ENCODE measurements at places on chromosomes 2 and 18.

GRCh38 chr2:120758181-120759144 lies 22.8 kb downstream of the GLI2 start:
- DNase-seq = no peak
- H3K36me3 ChIP-seq = no peaks in the 10 kb centered on the region
- H3K27ac ChIP-seq = no peak overlapping the region
- no peaks in the 10 kb centered on the region for H3K4me1 ChIP-seq
- H3K27me3 ChIP-seq = no peaks in the 10 kb centered on the region

GRCh38 chr2:52127527-52127926 lies 1095.6 kb upstream of the NRXN1 start:
- H3K4me3 ChIP-seq = no peak overlapping the region
- H3K4me1 ChIP-seq = no peaks in the 10 kb centered on the region
- H3K27ac ChIP-seq = no peak overlapping the region
- no peaks in the 10 kb centered on the region for H3K27me3 ChIP-seq
- H3K36me3 ChIP-seq = no peaks in the 10 kb centered on the region
- no peak for DNase-seq

DNA sequence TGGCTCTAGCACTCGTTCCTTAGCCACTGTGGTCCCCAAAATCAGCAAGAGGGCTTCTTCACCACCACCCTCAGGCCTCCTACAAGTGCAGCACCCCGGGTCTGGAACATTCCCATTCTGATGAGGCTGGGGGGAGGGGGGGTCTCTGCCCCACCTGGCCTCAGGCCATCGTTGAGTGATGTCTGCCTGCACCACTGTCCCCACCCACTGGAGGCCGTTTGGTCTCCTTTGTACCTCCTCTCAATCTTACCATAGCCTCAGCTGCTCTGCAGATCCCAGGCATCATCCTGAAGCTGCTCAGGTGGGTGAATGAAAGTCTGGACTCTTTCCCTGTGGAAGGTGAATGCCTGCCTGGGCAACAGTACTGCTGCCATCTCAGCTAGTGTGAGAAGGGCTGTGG lies 42.3 kb downstream of the WDR75 start:
- no peak overlapping the region for H3K27ac ChIP-seq
- H3K4me1 ChIP-seq = no peaks in the 10 kb centered on the region
- DNase-seq = no peak
- peaks cover 6% of the 10 kb centered on the region for H3K27me3 ChIP-seq
- H3K4me3 ChIP-seq = no peak overlapping the region

GRCh38 chr18:62500966-62501591 lies 21.7 kb upstream of the ZCCHC2 start:
- no peak for DNase-seq
- no peak overlapping the region for H3K27ac ChIP-seq
- H3K27me3 ChIP-seq = peaks cover 2% of the 10 kb centered on the region
- H3K36me3 ChIP-seq = peaks cover 5% of the 10 kb centered on the region

GRCh38 chr18:8356001-8356400 lies 253.2 kb upstream of the RAB12 start:
- no peak overlapping the region for H3K27ac ChIP-seq
- no peaks in the 10 kb centered on the region for H3K4me1 ChIP-seq
- no peaks in the 10 kb centered on the region for H3K36me3 ChIP-seq
- H3K27me3 ChIP-seq = peaks cover 2% of the 10 kb centered on the region

Data from immature natural killer cell (primary cell).